SW 1271 (cell line): ENCODE measurements at places on chromosomes 16 and 17.

DNA sequence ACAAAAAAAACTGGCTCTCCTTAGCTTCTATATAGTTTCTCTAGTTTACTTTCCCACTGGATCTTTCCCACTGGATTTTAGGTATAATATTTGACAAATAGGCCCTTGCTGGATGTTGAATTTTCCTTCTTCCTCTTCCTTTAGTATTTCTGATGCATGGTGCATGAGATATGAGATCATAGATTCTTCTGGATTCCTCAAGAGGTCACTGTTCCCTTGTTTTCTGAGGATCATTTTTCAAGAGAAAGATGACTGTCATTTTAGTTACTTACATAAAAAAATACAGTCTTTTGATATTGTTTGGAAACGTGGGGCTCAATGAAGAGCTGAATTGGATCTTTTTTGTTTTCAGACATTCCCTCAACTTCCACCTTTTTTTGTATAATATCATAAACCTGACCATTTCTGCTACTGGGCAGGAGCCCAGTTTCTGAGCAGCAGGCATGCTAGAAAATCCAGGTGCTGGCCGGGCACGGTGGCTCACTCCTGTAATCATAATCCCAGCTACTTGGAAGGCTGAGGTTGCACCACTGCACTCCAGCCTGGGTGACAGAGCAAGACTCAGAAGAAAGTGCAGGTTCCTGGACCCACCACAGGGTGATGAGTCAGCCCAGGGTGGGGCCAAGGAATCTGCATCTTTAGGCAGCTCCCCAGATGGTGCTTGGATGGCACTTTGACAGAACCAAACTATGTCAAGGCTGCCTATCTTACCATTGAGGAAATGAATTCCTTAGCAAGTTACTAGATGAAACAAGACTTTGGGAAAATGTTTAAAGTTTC lies 70.3 kb downstream of the SDR42E1 start:
- peak; percentile 55 for DNase-seq

- no peak for DNase-seq
Measured at GRCh38 chr17:17500999-17501605, 4.9 kb upstream of the RASD1 start.

GRCh38 chr16:46727630-46728029 lies 20.5 kb downstream of the MYLK3 start:
- no peak for DNase-seq

- DNase-seq = no peak
Measured at GRCh38 chr16:27287887-27288286, 19.3 kb upstream of the NSMCE1 start.

GRCh38 chr17:73770115-73770848 lies 126.0 kb upstream of the SDK2 start:
- no peak for DNase-seq

DNA sequence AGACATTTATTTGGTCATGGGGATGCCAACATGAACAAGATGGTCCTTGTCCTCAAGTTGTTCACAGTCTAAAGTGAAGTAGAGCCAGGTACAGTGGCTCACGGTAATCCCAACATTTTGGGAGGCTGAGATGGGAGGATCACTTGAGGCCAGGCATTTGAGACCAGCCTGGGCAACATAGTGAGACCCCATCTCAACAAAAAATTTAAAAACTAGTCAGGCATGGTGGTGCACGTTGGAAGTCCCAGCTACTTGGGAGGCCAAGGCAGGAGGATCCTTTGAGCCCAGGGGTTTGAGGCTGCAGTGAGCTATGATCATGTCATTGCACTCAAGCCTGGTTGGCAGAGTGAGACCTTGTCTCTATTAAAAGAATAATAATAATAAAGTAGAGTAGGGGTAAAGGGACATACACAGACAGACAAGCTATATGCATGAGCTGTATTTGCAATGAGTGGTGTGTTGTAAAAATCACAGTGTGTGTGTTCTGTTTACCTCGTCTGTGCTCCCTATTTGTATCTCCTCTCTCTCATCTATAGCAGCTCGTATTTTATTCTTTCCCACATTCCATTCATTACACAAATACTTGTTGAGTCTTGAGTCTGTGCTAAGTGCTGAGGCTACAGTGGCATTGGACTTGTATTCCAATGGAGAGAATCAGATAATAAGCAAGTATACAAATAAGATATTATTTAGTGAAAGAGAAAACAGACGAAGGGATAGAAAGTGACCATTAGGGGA lies 73.9 kb upstream of the DHX40 start:
- no peak for DNase-seq
